ENCODE measurements at places on chromosomes 2 and 18.

DNA sequence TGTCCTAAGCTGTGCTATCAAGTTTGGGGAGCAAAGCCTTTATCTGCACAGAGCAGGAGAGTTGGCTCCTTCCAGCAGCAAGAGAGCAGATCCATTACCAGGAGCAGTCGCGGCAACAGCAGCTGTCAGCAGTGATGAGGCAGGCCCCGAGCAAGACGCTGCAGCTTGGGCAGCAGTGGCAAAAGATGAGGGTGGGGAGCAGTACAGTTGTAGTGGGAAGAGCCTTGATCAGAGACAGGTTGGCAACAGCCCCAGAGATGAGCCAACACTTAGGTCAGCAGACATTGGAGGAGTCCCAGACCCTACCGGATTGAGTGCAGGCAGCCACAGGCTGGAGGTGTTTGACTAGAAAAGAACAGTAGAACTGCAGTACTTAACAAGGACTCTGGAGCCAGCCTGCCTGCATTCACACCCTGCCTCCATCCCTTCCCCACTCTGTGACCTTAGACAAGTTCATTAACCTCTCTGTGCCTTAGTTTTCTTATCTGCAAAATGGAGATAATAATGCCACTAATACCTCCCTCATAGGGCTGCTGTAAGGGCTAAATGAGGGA is 117.1 kb upstream of the SERTAD2 start:
- no peak for DNase-seq

DNA sequence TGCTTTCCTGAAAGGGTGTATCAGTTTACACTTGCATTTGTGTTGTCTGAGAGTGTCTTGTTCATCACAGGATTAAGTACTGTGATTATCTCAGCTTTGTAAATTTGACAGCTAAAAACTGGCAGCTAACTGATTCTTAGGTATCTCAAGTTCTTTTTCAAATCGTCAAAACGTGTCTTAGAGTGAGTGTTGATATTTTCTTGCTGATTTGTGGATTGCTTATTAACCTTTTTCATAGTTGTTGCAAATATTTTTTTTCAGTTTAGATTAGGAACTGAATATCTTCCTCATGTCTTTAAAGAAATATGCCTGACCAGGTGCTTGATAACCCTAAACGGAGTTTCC is 41.9 kb downstream of the LRRFIP1 start:
- no peak for DNase-seq

DNA sequence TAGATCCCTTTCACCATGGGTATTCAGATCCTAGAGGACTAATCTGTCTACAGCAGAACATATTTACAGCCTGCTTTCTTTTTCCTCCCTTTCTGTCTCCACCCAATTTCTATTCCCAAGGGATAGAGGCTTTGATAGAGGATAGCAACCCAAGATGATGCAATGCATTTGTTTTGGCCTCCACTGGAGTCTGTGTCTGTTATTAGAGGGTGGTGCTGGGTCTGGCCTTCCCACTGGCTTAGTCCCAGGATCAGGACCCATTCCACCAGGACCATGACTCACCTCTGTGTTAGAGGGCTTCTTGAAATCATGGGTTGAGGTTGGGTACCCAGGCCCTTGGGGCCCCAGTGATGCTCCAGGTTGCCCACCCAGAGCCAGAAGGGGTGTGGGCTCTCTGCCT is 239.7 kb upstream of the TNP1 start:
- DNase-seq, result no peak

DNA sequence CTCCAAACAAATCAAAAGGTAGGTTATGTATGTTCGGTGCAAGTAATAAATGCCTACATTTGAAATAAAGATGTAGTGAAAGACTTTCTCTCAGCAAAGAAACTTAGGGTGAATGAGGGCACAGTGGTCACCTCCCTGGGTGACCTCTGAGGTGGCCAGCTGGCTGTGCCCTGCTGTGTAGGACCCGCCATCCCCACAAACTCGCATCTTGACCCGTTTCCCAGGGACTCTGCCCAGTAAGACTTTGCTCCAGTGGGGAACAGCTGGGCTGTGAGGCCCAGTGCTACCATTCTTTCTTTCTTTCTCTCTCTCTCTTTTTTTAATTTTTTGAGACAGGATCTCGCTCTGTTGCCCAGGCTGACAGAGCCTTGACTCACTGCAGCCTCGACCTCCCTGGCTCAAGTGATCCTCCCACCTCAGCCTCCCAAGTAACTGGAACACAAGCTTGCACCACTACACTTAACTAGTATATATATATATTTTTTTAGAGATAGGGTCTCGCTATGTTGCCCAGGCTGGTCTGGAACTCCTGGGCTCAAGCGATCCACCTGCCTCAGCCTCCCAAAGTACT is 8.2 kb upstream of the GAREM2 start:
- DNase-seq, result no peak

- DNase-seq, result no peak
Observed at GRCh38 chr18:23882616-23883276, 131.8 kb upstream of the TTC39C start.

DNA sequence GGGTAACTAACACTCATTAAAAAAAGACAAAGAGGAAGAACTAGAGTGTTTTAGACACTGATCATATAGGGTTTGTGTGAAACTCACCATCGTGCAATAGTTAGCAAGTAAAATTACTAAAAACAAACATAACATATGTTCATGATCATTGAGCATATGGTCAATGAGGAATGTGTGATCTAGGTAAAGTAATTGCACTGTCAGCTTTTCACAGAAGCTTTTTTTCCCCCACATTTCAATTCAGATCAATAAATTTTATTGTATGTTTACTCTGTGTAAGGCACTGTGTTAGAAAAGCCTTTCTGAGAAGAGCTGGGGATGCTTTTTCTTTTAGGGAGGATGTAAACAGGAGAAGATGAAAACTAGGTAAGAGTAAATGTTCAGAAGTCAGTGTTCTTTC is 348.2 kb downstream of the LRP1B start:
- DNase-seq, result no peak

DNA sequence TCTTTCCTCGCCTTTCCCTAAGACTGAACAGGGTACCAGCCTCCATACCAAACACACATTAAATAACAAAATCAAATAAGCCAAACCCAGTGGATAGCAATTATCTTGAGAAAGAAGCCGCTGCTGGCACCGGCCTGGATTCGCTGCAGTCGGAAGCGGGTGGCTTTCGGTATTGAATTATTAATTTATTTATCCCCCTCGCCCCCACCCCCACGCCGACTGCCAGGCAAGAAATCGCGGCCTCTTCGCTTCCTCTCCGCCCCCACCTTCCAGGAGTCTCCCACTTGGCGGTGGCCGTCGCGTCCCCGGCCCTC is 370 bp upstream of the ZNF804A start:
- DNase-seq, result no peak

Data from T-cell (primary cell).